Caudate nucleus (tissue), 63 donors: ENCODE measurements at places on chromosomes 5 and 9.
A peak's percentile ranks its signal among the peaks of the same experiment; 100 is the strongest.

DNA sequence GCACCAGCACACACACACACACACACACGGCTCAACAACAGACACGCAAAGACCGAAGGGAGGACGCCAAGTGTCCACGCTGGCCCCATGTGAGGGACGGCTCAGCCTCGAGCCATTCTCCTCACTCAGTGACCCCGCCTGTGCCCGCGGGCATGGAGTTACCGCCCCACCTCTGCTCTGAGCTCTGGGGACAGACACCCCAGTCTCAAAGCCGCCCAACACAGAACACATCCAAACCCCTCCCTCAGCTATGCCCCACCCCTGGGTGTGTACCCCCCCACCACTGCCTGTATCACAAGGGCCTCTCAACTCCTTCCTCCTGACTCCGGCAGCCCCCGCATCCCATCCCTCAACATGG, 81.2 kb downstream of the CAMSAP1 start:
- no peak for DNase-seq

- DNase-seq = no peak
Measured at GRCh38 chr5:116176121-116176520, 91.3 kb downstream of the COMMD10 start.

GRCh38 chr5:165521816-165522610, 2016.6 kb downstream of the MAT2B start:
- no peak for DNase-seq

DNA sequence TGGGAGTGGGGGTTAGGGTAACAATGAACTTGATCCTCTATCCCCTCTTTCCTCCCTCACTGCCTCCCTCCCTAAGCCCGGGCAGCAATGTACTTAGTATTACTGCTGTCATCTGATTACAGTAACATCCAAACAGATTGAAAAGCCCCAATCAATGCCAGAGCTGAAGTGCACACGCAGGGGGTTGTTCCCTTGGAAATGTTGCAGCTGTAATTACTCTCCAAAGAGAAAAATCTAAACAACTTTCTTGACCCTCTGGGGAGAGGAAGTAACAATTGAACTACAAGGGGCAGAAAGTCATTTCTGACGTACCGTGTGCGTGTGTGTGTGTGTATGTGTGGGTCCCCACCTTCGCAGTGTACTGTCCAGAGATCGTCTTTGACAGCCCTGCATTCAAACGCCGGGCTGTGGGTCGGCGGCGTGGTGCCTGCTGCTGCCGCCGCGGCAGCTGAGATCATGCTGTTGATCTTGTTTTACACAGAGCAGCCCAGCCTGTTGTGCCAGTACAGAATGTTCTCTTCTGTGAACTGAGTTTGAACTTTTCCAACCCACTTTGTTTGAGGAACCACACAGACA, 66.0 kb upstream of the KLF9 start:
- peak; percentile 56 for DNase-seq

- no peak for DNase-seq
Measured at GRCh38 chr5:75057561-75057960, 5.2 kb upstream of the GCNT4 start.

GRCh38 chr5:157088342-157088990, 20.4 kb downstream of the HAVCR2 start:
- no peak for DNase-seq

- DNase-seq = no peak
Measured at GRCh38 chr5:89972901-89973300, 436.7 kb downstream of the CETN3 start.

GRCh38 chr5:36150676-36151433, 832 bp downstream of the LMBRD2 start:
- DNase-seq = peak; percentile 29

DNA sequence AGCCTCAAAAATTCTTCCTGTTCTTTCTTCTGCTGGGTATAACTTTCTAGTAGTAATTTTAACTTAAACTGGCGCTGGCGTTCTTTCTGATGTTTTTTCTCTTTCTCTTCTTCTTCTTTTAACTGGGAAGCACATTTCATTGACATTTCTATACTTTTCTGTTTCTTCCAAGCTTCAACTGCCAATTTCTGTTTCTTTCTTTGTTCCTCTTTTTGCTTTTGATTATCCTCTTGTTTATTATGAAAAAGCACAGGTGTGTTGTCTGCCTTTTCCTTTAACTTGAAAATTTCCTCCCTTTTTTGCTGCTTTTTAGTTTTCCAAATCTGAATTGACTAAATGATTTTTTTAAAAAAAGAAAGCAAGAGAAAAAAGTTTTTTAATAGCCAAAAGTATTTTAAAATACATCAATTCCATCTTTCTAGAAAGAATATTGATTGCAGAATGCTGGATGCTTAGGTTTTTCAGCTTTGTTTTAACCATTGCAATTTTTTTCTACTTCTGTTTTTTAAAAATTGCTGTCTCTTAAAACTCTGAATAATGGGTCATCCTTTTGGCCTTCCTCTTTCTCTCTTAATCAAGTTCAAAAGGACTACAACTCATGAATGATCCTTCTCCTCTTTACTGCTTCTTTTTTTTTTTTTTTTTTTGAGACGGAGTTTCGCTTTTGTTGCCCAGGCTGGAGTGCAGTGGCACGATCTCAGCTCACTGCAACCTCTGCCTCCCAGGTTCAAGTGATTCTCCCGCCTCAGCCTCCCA, 8.8 kb upstream of the PGGT1B start:
- no peak for DNase-seq

DNA sequence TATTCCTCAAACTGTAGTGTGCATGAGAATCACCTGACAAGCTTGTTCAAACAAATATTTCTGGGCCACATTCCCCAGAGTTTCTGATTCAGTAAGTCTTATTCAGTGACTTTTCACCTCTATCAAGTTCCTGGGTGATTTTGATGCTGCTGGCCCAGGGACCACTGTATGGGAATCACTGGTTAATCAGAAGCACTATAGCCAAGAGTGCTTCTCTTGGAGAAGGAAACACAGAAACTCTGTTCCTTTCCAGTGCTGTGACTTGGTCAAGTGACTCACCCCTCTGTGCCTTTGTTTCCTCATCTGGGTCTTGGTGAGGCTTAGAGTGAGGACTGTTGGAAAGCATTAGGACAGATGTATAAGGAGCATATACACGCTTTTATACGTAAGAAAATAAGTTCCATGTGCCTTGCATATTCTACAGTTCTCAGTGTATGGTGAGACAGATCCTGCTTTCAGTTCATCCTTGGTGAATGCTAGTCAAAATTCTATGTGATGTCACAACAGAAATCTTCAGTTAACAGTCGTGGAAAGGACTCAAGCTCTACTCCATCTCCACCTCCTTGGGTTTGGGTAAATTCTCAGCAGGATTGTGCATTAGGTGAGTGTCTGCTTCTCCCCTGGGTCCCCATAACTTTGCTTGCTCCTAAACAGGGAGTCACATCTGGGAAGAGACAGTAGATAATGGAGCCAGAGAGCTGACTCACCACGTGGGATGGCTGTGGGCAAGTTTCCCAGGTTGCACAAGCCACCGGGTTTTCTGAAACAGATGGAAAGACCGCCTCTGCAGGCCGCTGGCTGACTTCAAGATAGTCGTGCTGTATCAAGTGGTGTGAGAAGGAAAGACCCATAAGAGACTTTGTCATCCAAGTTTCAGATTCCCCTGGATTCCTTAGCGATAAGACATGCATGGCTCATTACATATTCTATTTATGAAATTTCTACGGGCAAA, 117.0 kb downstream of the NXNL2 start:
- no peak for DNase-seq

DNA sequence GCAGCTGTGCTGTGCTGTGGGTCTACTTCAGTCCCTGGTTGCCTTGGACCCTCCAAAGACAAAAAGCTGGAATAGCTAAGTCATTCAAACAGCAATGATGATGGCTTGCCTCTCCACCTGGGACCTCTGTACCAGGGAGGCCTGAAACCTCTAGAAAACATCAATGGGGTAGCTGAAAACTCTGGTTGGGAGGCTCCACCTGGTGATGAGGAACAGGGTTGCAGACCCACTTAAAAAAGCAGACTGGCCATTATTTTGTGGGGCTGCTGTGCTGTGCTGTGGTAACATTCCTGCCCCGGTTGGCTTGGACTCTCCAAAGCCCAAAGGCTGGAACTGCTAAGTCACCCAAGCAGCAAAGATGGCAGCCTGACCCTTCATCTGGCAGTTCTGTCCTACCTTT, 839.3 kb upstream of the ARRDC3 start:
- DNase-seq = no peak
